ENCODE measurements at places on chromosomes 2 and 18.

GRCh38 chr18:24398540-24398939, 916 bp upstream of the OSBPL1A start:
- no peak for DNase-seq

DNA sequence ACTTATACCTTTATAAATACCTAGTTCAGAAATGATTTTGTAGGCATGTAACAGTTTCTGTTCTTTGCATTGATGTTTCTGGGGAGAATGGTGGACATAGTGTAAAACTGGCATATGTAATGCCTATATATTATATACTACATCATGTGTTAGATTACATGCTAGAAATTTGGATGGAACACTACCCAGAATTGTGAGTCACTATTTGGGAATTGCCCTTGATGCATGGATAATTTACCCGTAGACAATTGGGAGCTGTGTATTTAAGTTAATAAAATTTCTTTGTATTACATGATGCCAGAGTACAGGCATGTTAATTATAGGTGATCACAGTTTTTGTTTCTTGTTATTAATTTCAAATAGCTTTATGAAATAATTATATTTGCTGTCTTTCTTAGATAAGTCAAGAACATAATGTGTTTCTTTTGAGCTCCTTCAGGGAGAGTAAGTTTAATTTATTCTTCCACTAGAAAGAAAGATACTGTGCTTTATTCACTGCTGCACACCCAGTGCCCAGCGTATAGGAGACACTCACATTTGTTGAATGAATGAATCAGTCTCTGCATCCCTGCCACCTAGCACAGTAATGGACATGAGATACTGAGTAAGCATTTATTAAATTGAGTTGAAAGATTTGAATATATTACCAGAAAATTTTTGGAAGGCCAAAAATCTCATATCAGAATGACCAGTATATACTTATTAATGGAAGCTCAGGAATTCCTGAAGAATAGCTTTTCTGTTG, 16.9 kb downstream of the ACSL3 start:
- no peak for DNase-seq

DNA sequence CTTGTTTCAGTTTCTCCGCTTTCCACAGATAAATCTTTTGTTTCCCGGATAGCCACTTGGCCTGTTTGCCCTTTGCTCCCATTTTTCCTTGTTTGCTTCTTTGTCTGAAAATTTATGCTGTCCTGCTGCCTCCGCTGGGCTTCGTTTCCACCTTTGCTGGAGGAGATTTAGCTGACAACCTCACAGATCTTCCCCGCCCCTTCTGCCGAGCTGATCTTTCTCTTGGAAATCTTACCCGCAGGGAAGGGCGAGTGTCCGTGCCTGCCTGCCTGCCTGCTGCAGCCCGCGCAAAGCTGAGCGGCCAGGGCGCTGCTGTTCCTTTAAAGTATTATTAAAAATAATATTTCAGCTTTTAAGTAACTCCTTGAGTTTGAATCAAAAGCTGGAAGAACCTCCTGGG, 1.4 kb upstream of the XRCC5 start:
- no peak for DNase-seq

- DNase-seq: no peak
These were observed 129.4 kb downstream of the TCF4 start for GRCh38 chr18:55458456-55459203.

DNA sequence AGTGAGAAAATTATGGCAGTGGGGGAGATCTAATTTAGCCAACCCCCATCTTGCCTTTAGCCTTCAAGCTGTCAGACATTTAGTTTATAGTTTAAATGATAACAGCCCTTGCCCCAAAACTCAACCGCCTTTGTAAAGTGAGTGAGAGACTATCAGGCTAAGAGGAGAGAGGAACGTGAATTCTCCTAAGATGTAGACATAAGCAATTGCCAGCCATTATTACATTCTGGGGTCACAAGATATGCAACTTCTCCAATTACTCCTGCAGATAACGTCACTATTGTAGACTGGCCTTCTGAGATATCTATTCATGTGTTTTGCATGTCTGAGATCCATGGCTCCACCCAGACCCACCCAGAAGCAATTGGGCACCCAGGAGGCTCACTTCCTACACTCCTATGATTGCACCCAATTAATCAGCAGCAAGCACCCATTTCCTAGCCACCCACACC, 307.3 kb downstream of the NBAS start:
- DNase-seq: no peak

- DNase-seq: no peak
These were observed 137.9 kb downstream of the RDH14 start for GRCh38 chr2:18422432-18423165.

DNA sequence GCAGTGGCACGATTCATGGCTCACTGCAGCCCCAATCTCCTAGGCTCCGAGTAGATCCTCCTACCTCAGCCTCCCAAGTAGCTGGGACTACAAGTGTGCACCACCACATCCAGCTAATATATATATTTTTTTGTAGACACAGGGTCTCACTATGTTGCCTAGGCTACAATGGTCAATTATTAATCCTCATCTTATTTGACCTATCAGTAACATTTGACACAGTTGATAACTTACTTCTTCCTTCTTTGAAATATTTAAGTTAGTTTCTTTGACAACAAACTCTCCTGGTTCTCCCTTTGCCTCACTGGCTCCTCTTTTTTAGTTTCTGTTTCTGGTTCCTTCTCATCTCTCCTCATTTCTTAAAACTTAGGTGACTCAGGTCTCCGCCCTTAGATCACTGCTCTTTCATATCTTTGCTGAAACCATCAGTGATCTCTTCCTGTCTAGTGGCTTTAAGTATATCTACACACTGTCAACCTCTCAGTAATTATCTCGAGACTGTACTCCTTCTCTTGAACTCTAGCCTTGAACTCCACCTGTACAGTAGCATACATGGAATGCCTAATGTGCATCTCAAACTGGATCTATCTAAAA, 11.5 kb downstream of the PGAP1 start:
- no peak for DNase-seq

DNA sequence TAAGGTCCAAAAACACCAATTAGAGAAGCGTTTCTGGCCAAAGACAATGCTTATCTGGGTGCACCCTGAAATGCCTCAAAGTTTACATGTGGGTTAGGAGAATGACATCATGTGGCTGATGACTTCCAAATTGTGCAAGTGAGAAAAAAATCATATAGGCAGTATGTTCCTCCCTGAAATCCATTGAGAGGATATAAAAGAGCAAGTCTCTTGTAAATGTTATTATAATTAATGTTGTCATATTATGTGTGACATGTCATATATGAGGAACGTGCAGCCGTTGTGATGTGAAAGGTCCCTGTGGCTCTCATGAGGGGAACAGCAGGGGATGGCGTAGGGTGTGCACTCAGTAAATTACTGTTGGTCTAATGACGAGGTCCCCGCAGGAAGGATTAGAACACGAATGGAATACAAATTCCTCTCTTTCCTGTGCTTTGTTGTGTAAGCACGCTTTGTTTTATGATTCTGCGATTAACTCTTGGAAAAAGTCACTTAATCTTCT, 290.8 kb downstream of the PRKCE start:
- DNase-seq: no peak

DNA sequence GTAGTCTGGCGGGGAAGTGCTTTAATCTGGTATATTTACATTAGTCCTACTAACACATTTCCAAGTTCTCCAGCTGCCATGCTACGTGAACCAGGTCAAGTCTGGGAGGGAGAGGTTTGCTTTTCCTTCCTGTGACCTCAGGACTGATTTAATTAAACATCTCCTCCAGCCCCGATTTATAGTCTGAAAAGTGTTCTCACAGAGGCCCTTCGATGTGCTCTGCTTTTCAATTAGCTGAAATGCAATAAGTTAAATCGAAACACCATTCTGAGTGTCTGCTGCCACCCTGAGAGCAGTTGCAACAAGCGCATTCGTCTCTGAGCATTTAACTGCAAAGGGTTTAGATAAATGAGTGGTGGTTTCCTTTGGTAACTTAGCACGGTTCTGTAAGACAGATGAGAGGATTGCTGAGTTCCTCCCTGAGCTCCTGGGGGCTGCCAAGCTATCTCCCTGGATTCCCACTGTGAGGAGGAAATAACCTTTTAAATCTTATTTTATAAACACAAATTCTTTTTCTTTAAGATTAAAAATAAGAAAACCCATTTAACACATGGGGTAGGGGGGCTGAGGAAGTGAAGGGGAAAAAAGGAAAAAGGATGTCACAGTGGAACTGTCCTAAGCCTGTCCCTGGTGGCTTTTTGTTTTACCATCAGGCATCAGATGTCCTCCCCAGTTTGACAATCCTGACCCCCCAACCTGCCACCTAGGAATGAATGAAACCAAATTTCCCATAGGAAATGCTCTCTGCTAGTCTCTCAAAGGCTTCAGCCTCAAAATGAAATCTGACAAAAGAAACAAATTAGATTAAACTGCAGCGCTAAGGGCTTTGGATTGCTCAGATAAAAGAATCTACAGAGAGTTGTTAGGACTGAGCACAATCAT, 56.5 kb upstream of the CREB1 start:
- peak; percentile 43 for DNase-seq

- no peak for DNase-seq
These were observed 39.5 kb downstream of the UGP2 start for GRCh38 chr2:63881205-63881604.

GRCh38 chr2:237859533-237860272, at the start of gene RAMP1:
Gene RAMP1 (plus strand): TSS chr2:237859623. CDS start chr2:237859676, 53 bp downstream.
- peak; percentile 30 for DNase-seq

DNA sequence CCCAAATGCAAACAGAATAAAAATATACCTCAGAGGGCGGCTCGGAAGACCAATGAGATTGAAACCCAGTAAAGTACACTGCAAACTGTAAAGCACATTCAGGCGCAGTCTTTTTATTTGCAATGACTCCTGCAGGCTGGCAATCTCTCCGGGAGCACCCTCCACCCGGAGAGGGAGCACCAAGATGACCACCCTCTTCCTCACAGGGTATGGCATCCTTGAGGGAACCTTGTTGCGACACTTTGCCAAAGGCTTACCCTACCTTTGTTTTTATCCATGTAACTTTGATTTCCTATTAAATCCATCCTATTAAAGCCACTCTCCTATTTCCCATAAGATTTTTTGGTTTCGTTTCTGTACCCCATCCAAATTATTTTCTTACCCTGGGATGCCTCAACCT, 16.2 kb downstream of the CHST10 start:
- DNase-seq: no peak

DNA sequence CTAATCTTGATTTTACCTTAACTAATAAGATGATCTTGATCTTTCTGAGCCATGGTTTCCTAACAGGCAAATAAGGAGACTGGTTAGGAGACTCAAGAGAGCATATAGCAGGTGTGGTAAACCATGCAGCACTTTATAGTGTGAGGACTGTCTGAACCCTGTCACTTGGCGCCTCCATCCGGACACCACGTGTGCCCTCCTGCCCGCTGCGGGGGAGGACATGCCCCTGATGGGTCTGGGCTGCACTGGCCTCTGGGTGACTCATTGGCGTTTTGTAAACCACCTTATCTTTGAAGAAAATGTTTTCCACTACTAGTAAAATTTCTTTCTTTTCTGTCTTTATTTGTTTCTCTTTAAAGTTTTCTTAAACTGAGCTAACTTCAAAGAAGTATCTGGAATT, 131.1 kb downstream of the FMNL2 start:
- DNase-seq: no peak

GRCh38 chr2:140589273-140589672, 1541.5 kb downstream of the LRP1B start:
- DNase-seq: no peak

DNA sequence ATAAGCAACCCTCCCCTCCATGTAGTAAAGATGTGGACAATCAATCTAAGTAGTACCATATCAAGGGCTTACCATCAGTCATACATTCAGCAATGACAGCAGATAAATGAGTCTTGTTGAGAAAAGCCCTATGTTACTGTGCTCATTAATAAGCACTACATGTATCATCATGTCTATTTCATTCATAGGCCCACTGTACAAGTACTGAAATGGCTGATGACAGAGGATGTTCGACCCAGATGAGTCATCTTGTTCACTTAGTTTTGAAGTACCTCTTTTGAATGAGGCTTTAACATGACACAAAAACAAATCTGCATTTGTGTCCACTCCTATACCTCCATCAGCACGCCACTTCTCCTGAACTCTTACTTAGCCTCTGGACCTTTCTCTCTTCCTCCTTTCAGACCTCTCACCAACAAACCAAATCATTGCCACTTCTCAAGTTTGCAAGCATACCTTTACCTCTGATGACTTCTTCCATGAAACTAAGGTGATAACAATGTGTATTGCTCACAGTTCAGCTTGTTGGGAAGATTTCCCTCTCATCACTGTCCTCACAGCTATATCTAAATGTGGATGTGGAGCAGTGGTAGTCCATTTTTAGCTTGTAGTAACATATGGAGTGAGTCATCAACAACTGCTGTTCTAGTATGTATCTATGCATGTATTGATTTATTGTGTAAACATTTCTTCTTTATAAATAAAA, 921.0 kb upstream of the SLC39A10 start:
- peak; percentile 34 for DNase-seq

GRCh38 chr2:141055531-141055930, 1075.3 kb downstream of the LRP1B start:
- DNase-seq: peak; percentile 18

- no peak for DNase-seq
These were observed 51.7 kb downstream of the CABYR start for GRCh38 chr18:24190590-24190989.

- no peak for DNase-seq
These were observed 156.4 kb downstream of the DCC start for GRCh38 chr18:52496426-52496825.

DNA sequence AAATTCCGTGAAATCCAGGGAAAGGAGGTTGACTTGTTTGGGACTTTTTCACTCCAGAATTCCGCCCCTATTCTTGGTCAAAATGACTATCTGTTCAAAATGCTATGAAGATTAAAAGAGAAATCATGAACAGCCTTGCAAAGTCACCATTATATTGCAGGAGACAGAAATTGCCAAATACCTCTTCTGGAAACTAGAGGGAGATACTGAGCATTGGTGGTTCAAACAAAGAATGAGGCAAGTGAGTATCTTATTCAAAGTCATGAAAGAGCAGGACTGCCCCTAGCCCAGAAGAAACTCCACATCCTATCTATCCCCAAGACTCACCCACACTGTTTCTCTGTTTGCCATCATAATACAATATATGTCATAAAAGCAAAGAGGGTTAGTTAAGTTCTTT, 862.3 kb upstream of the POU3F3 start:
- DNase-seq: peak; percentile 36

- no peak for DNase-seq
These were observed 1030.3 kb downstream of the TDRD15 start for GRCh38 chr2:22153931-22154613.

DNA sequence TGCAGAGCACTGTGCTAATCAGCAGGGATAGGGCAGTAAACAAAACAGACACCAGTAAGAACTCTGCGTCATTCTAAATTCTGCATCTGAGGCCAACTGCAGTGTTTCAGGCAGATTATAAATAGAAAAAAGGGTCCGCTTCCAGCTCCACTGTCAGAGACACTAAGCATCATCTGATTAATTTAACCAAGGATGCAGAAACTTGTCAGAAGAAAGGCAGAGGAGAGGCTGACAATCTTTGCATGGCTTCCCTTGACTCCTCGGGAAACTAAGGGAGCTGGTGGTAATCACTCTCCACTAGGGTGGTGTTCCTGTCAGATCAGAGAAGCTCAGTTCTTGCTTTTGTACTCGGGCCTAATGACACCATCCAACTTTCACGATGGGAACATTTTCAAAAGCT, 123.5 kb downstream of the DNAH6 start:
- DNase-seq: no peak

- no peak for DNase-seq
These were observed 38.5 kb downstream of the HK2 start for GRCh38 chr2:74872389-74872836.

- no peak for DNase-seq
These were observed 31.6 kb downstream of the ITPRID2 start for GRCh38 chr2:181923121-181923520.
